ENCODE measurements at places on chromosomes 1 and 21.

DNA sequence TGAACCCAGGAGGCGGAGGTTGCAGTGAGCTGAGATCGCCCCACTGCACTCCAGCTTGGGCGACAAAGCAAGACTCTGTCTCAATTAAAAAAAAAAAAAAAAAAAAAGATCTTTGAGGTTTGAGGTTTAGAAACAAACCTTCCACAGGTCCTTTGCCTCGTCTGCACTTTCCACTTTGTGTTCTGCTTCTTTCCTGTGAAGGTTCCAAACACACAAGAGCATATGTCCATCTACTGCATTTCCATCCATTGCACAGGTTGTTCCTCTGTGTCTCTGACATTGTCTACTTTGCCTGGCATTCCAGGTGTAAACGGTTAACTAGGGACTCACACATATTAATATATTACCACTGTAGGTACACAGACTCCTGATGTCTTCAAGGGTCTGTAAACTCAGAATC is 40.1 kb downstream of the DSTYK start:
- no peak for DNase-seq

- DNase-seq: no peak
Observed at GRCh38 chr1:207920444-207921021, 9.6 kb upstream of the CD34 start.

- DNase-seq: no peak
Observed at GRCh38 chr21:30642564-30642963, at the start of gene KRTAP20-3. Gene KRTAP20-3 (plus strand): TSS chr21:30642864.

DNA sequence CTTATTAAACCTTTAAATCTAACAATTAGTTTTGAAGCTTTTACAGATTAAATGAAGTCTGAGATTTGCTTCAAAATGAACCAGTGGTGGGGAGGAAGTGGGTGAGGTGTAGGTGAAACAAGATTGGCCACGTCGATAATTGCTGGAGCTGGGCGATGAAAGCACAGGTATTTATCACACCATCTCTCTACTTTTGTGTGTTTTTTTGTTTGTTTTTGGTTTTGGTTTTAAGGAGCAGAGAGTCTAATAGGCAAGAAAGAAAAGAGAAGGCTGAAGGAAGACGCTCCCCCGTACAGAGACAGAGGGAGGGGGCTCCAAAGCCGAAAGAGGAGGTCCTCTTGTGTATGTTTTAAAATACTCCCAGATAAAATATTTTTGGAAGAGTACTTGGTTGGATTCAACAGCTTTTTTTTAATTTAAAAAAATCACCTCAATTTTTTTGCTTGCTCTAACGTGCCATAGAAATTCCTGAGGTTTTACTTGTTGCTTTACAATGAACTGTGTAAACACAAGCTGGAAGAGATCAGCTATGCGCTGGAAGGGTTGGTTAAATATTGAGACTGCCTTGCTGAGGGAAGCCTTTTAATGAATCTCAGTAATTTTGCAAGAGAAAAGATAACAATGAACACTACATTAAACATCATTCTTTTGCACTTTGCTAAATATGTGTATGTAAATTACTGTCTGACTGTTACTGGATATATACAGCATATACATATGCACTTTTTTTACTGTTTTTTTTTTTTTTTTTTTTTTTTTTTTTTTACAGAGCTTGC is 6.7 kb upstream of the LGALS8 start:
- DNase-seq: peak; percentile 85

DNA sequence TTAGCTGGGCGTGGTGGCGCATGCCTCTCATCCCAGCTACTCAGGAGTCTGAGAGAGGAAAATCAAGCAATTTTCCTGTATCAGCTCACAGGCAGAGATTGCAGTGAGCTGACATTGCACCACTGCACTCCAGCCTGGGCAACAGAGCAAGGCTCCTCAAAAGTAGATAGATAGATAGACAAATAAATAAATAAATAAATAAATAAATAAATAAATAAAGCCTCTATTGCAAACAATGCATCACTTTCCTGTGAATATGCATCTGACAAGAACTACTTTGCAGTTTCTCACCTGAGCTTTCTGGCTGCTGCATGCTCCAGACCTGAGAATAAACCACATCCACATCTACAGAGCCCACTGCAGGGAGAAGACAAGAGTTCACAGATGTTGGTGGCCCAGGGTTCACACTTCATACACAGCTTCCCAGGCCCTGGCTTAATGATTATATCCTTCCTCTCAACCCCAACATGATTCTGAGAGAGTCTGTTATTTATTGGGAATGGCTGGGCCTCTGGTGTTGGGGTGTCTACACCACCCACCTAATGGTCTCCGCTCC is 28.6 kb downstream of the FCRL2 start:
- no peak for DNase-seq

DNA sequence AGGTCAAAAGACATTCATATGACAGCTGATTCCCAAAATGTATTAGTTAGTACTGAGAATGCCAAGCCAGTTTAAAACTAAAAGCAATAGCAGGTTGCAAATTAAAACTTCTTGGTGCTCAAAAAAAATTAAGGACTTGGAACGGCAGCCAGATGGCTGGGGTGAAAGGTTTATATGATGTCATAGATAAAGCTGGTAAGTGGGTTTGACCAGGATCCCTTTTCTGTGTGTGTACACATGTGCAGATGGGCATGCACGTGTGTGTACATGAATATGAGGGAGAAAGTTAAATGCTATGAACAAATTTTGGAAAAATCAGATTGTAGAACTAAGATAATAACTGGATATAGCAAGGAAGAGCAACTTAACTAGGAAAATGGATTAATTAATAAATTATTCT is 39.1 kb upstream of the DPH5 start:
- no peak for DNase-seq

- no peak for DNase-seq
Observed at GRCh38 chr1:6342056-6342455, 51.5 kb downstream of the ACOT7 start.

- DNase-seq: no peak
Observed at GRCh38 chr1:83761167-83762038, 237.5 kb downstream of the TTLL7 start.

DNA sequence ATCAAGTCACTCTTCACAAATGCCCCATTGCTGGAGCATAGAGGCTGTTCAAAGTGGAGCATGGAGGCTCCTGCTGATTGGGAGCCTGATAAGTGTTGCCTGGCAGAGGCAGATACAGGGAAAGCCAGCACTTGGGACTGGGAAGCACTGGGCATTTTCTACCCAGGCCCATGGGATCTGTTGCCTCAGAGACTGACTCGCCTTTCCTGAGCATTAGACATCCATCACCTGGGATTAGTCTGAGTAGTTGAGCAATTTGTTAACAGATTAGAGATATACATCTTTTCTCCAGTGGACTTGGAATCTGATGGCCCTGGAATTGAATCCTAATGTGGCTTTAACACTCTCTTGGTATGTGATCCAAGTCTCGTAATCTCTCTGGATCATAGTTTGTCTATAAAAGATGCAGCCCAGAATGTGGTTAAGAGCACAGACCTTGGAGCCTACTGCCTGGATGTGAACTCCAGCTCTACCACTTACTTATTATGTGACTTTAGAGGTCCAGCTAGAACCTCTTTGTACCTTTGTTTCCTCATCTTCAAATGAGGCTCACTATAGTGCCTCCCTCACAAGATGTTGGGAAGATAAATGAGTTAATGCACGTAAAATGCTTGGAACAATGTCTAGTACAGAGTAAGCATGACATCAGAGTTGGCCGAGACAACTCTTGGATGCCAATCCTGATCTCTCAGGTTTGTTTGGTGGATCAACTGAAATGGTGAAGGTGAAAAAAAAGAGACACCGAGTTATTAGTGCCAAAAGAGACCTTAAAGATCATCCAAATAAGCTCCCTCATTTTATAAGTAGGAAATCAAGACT is 38.3 kb upstream of the NRDC start:
- peak; percentile 62 for DNase-seq

- DNase-seq: no peak
Observed at GRCh38 chr1:43499898-43500297, 30.8 kb upstream of the PTPRF start.

DNA sequence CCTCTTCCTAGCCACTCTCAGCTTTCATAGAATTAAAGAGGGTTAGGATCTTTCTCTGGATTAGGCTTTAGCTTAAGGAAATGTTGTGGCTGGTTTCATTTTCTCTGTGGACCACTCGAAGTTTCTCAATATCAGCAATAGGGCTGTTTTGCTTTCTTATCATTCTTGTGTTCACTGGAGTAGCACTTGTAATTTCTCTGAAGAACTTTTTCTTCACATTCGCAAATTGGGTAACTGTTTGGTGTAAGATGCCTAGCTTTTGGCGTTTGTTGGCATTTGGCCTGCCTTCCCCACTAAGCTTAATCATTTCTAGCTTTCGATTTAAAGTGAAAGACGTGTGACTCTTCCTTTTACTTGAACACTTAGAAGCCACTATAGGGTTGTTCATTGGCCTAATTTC is 210.8 kb upstream of the PROX1 start:
- DNase-seq: no peak

- DNase-seq: no peak
Observed at GRCh38 chr1:89881415-89882058, 60.7 kb downstream of the LRRC8D start.

DNA sequence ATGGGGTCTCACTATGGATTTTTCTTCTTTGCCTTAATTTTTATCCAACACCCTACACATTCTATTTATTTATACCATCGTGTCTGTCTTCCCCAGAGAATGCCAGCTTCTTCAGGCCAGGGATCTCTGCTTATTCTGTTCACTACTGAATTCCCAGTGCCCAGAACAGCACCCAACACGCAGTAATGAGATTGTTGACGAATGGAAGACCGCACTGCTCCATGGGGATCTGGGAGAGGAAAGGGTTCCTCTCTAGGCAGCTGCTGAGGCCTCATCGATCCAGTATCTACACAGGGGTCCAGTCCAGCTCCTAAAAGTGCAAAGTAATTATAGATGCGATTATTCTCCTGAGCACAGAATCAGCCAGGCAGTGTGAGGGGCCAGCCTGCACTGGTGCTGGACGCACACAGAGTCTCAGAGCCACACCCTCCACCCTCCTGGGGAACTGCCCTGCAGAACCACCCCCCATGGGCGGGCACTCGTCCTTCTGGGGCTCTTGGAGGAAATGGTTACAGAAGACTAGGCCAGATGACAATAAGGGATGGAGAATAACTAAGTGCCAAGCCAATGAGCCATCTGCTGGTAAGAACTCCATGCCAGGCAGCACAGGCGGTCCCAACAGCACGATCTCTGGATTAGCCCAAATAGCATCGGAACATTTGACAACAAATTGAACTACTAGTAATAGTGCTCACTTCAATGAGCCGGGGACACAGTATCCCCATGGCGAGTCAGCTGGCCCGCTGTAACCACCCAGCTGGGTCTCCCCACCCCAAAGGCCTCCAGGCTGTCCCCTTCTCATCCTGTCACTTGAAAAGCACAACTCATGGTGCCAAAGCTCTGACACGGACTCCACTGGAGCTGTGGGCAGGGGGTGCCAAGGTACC is 1.7 kb upstream of the PDE9A start:
- no peak for DNase-seq

- peak; percentile 75 for DNase-seq
Observed at GRCh38 chr1:33367485-33368405, 46.8 kb upstream of the A3GALT2 start.

DNA sequence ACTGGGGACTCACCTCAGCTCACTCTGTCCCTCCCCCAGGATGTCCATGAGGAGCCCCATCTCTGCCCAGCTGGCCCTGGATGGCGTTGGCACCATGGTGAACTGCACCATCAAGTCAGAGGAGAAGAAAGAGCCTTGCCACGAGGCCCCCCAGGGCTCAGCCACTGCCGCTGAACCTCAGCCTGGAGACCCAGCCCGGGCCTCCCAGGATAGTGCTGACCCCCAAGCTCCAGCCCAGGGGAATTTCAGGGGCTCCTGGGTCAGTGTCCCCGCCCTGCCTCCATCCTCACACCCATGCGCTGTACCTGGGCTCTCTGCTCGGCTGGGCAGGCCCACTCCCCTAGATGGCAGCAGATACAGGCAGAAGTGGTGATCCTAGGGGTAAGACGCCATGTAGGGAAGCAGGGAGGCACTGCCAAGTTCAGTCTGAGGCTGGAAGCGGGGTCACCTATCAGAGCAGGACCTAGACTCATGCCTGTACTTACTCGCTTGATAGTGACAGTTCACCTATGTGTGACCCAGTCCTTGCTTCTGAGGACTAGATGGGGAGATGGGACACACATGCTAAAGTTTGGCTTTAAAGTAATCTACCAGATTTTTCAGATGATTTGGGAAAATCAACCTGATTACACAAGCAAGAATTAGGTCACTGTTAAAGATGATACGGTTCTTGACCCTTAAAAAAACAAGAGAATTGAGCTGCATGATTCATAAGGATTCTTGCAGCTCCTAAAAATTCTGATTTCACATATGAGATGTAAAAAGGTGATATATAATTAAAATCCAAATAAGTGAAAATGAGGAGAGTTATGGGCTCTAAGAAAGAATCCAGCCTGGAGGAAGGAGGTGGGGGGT is 38.7 kb downstream of the ETNK2 start:
- peak; percentile 34 for DNase-seq

- DNase-seq: peak; percentile 89
Observed at GRCh38 chr1:23403735-23404486, 20.6 kb downstream of the TCEA3 start.

- no peak for DNase-seq
Observed at GRCh38 chr1:167489571-167490340, 28.6 kb downstream of the CD247 start.

DNA sequence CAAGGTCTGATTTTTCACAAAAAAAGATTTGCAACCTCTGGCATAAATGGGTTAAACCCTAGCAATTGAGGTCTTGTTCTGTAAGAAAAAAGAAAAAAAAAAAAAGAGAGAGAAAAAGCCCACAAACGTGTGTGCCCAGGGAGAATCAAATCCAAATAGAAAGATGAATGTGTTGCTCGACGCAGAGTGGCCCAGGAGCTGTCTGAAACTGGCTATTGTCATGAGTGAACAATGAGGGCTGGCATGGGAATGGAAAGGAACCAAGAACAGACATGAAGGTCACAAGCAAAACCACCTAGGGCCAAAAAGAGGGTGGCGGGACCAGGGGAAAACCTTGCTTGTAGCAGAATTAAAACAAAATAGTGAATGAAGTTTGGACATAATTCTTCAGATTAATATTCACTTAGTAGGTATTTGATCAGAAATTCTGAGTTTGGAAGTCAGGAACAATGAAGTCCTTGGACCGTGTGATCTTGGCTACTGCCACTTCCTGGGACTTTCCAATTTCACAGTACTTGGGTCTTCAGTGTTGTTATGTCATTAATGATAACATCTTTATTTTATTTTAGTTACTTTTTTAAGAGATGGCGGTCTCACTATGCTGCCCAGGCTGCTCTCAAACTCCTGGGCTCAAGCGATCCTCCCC is 3.1 kb downstream of the ENO1 start:
- no peak for DNase-seq

GRCh38 chr1:164805399-164805798 is 246.4 kb downstream of the PBX1 start:
- DNase-seq: peak; percentile 33
